ENCODE measurements at places on chromosomes 2 and 18.

DNA sequence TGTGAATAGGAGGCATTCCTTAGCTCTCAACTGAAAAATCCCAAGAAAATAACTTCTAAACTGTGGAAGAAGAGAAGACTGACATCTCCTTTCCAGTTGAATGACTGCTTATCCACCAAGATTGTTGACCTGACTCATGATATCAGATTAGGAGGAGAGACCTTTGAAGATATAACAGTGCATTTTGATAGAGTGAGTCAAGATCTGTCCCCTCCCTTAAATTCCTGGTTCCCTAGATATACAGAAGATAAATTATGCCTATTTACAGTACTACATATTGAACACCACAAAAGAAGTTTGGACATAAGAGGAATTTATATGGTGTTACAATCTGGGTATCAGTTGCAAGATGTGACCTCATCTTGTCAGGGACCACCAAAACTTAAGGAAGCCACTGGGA is 285.3 kb upstream of the ZSWIM2 start:
- no peak for DNase-seq

GRCh38 chr2:159326569-159327255 is 40.2 kb upstream of the WDSUB1 start:
- no peak for DNase-seq

- DNase-seq = no peak
Observed at GRCh38 chr2:127590386-127591190, 55.1 kb downstream of the MYO7B start.

GRCh38 chr18:3250237-3251107 is 2.9 kb downstream of the MYL12A start:
- DNase-seq = peak; percentile 17

GRCh38 chr2:238103465-238104225 is 3.5 kb downstream of the ESPNL start:
- no peak for DNase-seq

DNA sequence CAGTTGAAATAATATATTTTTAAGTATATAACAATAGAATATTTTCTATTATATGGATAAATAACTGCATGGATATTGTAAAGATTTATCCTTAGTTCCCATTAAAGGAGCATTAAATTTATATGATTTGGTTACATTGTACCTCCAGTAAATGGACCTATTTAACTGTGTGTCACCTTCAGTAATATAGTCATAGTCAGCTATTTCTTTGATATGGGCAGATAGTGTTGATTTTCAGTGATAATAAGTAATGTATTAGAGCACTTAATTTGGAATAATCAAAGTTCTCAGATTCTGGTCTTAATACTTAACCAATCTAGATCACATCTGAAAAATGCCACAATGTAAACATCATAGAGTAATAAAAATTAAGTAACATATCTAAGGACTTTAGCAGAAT is 1527.3 kb upstream of the NXPH2 start:
- DNase-seq = no peak

GRCh38 chr2:199405241-199405640 is 52.5 kb downstream of the SATB2 start:
- DNase-seq = no peak

GRCh38 chr2:10547663-10548376 is 99.7 kb upstream of the ODC1 start:
- DNase-seq = no peak

DNA sequence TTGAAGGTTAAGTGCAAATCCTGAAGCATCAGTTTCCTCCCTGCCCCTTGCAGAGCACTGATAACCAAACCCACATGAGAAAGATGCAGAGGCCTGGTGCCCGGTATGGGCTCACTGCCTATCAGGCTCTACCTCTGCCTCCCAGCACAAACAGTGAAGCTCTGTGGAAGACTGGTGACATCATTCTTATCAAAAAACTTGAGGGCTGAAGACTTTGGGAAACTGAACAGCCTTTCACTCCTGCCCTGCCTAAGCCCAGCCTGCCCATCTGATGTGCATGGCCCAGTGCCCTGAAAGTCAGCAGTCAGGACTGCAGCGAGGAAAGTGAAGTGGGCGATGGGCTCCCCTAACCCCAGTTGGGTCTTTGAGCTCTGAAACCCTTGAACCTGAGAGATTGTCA is 174.8 kb upstream of the ARL4C start:
- DNase-seq = no peak

DNA sequence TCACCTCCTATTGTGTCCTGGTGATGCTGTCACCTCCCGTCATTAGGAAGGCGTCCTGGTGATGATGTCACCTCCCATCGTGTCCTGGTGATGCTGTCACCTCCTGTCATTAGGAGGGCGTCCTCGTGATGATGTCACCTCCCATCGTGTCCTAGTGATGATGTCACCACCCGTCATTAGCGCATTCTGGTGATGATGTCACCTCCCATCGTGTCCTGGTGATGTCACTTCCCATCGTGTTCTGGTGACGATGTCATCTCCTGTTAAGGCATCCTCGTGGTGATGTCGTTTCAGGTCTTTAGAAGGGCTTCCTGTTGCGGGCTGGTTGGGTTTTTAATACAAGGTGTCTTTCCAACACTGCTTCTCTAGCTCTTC is 40.7 kb downstream of the CTDP1 start:
- DNase-seq = no peak

DNA sequence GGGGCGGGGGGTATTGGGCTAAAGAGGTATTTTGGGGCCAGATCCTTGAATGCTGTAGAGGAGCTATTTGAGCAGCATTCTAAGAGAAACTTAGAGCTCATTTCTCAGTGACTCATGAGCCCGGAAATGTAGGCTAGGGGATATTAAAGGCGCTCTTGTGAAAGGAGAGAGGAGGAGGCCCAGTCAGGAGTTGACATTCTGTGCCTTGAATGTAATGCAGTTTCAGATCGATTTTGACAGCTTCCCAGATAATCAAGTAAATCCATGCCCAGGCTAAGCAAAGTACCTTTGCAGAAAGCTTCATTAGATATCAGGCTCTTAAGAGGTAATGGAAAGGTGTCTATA is 1.5 kb downstream of the CAB39 start:
- peak; percentile 47 for DNase-seq

DNA sequence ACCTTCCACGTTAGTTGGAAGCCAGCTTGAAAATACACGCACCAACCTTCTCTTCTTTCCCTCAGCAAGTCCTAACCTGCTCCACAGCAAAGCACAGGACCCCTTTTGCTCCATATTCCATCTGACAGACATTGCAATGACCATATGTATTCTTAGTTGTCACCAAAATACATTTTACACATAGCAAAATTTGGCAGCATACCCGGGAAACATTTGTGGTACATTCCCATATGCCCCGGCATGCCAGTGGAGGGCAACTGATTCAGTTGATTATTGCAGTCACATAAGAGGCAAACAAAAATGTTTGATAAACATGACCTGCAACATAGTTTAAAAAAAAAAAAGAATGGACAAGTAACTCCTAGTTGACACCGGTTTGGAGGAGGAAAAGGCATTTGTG is 202.1 kb upstream of the UBE2E3 start:
- DNase-seq = no peak

DNA sequence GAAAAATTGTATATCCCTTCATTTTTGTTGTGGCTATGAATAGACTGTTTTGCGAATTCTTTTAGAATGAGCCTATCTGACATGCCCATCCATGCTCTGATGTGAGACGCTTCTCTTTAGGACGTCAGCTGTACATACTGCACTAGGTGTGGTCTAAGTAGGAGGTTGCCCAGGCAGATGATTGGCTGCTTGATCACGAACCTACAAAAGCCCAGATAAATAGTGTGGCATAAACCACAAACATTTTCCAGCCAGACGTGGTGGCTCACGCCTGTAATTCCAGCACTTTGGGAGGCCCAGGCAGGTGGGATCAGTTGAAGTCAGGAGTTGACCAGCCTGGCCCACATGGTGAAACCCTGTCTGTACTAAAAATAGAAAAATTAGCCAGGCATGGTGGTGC is 251.8 kb downstream of the AGAP1 start:
- DNase-seq = peak; percentile 26

- DNase-seq = peak; percentile 78
Observed at GRCh38 chr2:177332026-177332991, 60.3 kb upstream of the AGPS start.

- no peak for DNase-seq
Observed at GRCh38 chr2:104930732-104931131, 76.8 kb downstream of the POU3F3 start.

- DNase-seq = no peak
Observed at GRCh38 chr18:79574938-79575525, 104.6 kb upstream of the CTDP1 start.

DNA sequence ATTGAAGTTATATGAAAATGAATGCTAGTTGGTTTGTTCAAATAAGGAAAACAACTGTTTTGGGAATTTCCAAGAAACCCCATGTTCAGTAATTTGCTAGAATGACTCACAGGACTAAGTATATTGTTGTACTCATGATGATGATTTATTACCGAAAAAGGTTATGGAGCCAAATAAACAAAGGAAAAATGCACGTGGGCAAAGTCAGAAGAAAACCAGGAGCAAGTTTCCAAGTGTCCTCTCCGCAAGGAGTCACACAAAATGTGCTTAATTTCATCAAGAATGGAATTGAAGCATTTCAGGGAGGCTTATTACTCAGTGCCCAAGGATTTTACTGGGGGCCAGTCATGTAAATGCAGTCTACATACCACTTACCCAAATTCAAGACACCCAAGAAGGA is 1652.4 kb upstream of the TMEFF2 start:
- DNase-seq = no peak

DNA sequence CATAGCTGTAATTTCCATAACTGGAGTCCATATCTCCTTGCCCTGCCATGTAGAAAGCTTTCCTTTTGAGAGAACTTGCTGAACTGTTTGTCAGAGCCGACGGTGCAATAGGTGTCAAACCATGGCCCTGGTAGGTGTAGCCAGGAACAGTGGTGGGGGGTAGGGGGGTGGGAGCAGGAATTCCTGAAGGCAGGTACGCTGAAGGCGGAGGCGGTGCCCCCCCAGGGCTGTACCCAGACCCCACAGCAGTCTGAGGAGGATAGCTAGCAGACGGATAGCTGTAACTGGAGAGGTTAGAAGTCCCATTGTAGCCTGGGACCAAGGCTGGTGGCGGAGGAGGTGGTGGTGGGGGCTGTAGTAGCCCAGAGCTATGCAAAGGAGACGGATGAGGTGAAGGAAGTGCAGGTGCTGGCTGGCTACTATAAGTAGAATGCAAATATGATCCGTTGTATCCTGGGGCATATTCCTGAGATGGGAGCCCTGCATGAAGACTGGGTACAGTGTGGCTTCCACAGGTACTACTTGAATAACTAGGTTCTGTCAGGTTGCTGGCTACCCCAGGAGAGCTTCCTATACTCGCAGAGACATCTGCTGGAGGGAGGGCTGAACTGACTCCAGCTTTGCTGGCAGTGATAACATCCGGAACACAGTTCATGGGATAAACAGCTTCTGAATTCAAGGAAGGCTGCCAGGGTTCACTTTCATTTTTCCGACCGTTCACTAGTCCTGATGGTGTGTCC is 124.8 kb downstream of the FIGN start:
- DNase-seq = no peak

GRCh38 chr2:225137971-225138370 is 95.7 kb upstream of the DOCK10 start:
- no peak for DNase-seq

DNA sequence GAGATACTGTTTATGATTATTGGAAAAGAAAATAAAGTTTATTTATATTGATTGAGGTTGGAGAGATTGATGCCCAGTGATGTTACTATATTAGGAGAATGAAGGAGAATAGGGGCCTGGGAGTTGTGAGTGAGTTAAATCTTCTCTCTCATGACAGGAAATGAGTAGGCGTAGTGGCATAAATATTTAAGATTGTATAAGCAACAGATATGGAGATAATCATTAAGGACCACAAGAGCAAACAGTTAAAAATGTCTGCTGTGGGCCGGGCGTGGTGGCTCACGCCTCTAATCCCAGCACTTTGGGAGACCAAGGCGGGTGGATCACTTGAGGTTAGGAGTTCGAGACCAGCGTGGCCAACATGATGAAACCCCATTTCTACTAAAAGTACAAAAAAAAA is 62.7 kb downstream of the PTRHD1 start:
- DNase-seq = no peak

GRCh38 chr2:164913640-164914350 is 41.5 kb downstream of the SLC38A11 start:
- DNase-seq = peak; percentile 18

DNA sequence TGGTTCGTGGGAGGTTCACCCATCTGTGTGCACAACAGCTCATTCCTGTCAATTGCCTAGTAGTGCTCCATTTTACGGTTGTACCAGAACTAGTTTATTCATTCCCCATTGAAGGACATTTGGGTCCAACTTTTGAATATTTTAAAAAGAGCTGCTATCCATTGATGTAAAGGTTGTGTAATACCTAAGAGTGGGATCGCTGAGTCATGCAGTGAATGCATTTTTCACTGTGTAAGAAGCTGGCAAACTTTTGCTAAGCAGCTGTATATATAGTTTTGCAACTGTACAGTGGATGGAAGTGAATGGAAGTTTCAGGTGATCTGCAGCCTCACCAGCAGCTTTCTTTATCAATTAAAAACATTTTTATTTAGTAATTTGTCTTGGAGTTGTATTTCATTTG is 104.5 kb downstream of the DCDC2C start:
- no peak for DNase-seq

DNA sequence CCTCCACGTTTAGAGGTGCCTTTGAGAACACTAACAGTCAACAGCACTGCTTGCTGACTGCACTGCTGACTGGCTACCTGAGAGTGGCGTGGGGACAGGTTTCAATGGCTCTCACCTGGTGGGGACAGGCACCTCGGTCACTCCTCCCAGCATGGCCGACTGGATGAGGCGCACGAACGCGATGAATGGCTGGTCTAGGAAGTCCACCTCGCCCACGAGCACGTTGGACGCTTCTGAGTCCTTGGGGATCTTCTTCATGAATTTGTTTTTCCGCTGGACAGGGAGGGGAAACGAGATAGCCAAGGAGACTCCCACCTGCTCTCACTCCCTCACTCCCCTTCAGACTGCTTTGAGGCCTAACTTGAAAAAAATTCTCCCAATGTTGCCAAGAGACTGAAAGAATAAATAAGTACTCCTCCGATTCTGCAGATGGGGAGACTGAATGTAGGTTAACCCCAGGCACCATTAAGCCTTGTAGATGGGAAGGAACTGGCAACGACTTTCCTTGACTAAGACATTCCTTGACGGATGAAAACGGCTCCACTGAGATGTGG is 57.3 kb downstream of the MTHFD2 start:
- no peak for DNase-seq

GRCh38 chr18:10457767-10458166 is 3.3 kb downstream of the APCDD1 start:
- DNase-seq = no peak

GRCh38 chr2:109699646-109700045 is 85.5 kb downstream of the SOWAHC start:
- DNase-seq = no peak

Data from hematopoietic multipotent progenitor cell treated with erythropoietin and hydrocortisone succinate and interleukin-3 and kit ligand, for 15 days (in vitro differentiated cells).